NCI-H524 treated with DMSO at 0.1 percent for 48 hours (cell line): ENCODE measurements at places on chromosomes 1 and 21.

GRCh38 chr1:41851589-41851988 lies 67.1 kb downstream of the HIVEP3 start:
- no peak for DNase-seq

DNA sequence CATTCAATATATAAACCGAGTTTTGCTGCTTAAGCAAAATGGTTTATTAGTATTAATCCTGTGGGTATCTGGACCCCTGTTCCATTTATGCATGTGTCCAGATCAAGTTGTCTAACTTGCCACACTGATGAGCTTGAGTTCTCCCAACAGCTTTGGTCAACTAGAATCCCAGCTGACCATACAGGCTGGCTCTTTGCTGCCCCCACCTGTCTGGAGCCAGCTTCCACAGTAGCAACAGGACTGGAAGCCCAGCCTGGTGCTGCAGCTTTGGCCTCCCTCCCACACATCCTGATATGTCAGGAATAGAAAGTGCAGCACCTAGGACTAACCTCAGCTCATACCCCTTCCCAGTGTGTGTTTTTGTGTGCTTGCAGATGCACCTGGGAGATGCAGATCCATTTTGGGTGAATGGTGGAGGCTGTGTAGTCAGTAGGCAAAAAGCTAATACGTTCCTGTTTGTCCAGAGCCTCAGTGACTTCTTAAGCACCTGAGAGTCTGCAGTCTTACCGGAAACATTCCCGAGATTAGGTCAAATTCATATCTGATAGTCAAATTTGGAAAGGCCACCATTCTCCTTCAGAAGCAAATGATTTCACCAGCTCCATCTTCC lies 40.9 kb upstream of the BEND5 start:
- DNase-seq = no peak

DNA sequence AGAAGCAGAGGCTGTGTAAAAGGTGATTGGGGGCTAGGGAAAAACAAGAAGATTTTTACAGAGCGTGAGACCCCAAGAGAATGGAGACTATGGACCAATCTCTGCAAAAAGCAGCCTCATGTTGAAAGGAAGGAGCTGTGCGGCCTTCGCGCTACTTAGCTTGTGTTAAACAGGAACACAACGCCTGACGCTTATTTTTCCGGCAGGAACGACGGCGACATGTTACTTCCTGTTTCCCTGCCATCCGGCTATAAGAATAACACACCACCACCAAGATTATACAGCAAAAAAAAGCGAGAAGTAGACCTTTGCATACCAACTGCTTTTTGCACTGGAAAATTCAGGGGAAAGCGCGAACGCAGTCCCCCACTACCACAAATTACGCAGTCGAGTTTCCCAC lies 272.7 kb downstream of the FAM72C start:
- DNase-seq = no peak

GRCh38 chr21:32331444-32332305 lies 33.0 kb downstream of the MRAP start:
- peak; percentile 20 for DNase-seq

DNA sequence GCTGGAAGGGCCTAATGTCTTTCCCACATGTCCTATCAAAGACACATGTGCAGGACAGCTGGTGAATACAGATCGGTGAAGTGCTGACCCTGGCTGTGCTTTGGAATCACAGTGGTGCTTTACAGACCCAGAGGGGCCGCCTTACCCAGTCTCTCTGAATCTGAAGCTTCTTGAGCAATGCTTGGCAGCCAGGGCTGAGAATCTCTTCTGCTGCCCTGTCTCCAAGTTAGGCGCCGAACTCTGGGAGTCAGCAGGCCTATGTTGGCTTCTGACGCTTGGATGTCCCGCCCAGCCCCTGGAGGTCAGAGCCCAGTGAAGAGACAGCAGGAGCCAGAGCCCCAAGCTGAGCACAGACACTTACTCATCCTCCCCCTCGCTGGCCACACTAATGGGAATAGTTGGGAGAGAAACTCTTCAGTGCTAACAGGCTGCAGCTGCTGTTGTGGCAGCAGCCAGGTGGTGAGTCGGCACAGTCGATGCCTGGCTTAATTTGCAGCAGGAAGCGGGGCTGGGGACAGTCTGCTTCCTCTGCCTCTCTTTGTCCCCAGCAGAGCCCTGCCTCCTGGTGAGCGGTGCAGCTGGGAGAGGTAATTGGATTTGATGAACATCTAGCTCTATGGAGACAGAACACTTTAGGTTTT lies 68.1 kb downstream of the URB2 start:
- peak; percentile 77 for DNase-seq

GRCh38 chr1:66925558-66925910 lies 744 bp downstream of the MIER1 start:
- DNase-seq = no peak

GRCh38 chr1:207672522-207673130 lies 27.7 kb downstream of the CR1L start:
- DNase-seq = no peak

DNA sequence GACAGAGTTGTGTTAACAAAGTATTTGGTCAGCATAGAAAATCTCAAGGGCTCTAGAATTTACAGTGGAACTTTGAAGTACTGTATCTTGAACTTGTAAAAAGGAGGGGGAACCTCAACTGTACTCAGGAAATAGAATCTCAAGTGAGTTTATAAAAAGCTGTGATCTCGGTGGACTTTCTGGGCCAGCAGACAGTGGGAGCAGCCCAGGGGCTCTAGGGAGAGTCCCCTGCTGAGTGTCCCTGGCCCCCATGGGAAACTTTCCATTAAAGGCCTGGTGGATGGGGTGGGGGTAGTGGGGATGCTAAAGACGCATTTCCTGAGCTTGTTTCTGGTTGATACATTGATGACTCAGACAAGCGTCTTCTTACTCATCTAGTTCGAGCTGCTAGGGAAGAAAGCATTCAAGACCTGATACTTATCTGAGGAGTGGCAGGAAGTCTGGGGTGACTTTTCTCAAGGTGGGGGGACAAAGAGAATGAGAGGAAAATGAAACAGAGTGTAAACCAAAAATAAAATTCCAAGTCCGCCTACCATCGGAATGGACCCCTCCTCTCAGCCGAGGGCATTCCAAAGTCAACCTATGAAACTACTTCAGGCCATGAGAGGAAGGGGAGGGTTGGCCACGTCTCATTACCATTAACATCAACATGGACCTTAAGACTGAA lies 65.5 kb downstream of the NID1 start:
- DNase-seq = no peak

GRCh38 chr1:207669528-207670009 lies 24.6 kb downstream of the CR1L start:
- DNase-seq = no peak

DNA sequence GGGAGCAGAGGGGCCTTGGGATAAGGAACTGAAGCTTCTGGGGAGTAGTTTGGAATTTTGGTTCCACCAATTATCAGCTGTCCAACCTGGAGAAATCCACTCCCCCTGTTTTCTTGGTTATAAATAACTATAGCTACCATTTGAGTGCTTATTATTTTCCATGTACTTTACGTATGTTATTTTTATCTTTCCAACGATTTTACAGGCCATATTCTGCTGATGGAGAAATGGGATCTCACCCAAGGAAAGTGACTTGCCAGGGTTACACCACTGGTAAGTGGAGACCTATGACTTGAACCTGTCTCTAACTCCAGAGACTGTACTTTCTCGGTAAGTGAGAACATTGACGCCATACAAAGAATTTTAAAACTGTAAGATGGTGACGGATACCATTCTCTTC lies 49.0 kb upstream of the CD34 start:
- DNase-seq = no peak

DNA sequence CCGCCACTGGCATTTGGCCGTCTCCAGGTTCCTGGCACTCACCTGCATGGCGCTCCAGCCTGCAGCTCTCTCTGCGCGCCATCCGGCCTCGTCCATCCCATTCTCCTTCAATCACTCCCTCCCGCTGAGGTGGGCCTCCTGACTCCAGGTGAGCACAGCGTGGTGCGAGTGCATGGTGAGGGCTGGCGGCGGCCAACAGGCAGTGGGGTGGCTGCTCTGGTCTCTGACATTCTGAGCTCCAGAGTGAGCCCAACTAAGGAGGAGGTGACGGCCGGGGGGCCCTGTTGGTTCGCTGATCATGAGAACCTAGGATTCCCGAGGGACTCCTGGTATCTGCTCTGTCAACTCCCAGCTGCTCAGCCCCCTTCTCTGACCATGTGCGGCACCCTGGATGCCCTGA lies 130.4 kb downstream of the AJAP1 start:
- no peak for DNase-seq

GRCh38 chr1:89737985-89738510 lies 82.8 kb upstream of the LRRC8D start:
- DNase-seq = no peak

DNA sequence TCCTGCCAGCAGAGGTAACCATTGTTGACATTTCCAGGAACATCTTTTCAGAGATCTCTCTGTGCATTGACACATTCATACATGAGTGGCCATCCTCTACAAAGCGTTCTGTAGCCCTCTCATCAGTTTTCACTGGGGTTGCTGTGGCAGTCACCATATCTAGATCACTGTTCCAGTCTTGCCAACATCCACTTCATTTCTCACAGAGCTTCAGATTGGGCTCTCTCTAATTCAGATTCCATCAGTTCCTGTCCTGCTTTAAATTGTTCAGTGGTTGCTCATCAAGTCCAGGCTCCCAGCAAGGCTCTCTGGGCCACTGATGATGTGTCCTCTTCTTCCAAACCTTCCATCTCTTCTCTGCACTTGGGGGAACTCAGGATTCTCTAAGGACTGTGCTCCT lies 173.7 kb downstream of the KCNJ6 start:
- no peak for DNase-seq

DNA sequence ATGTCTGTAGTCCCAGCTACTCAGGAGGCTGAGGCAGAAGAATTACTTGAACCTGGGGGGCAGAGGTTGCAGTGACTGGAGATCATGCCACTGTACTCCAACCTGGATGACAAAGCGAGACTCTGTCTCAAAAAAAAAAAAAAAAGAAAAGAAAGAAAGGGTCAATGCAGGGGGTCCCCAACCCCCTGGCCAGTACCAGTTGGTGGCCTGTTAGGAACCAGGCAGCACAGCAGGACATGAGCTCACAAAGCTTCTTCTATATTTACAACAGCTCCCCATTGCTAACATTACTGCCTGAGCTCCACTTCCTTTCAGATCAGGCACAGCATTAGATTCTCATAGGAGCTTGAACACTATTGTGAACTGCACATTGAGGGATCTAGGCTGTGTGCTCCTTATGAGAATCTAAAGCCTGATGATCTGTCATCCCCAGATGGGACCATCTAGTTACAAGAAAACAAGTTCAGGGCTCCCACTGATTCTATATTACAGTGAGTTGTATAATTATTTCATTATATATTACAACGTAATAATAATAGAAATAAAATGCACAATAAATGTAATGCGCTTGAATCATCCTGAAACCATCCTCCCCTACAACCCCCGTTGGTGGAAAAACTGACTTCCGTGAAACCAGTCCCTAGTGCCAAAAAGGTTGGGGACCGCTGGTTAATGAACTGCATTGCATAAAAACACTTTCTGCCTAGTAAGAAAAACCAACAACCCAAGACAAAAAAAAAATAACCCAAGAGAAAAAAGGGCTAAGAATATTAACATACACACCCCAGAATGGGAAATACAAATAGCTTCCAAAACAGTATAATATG lies 2.8 kb downstream of the ZBTB8OS start:
- no peak for DNase-seq

DNA sequence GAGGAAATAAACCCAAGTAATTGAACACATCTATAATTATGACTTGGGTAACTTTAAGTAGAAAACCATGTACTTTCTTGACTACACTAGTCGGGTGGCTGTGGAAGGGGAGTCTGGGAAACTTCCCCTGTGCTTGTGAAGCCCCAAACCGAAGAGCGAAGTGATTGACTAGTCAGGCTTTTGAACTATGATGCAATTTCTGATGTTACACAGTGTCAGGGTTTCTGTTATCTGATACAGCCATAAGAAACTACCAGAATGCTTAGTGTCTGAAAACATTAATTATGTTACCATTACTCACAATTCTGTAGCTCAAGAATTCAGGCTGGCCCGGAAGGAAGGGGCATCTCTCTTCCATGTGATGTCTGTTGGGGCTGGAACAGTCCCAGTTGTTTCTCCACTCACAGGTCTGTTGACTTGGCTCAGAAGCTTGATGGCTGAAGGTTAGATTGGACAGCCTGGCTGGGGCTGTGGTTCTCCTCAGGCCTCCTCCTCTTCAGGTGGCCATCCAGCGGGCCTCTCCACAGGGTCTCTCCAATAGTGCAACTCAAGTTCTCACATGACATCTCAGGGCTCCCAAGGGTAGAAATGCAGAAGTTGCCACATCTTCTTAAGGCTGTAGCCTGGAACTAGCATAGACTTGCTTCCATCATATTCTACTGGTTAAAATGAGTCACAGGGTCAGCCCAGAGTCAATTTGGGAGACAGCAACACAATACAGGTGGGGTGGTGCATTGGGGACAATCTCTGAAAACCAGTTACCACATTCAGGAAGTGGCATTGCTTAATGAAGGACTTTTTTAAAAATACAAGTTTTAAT lies 8.3 kb upstream of the C8B start:
- no peak for DNase-seq

GRCh38 chr1:200909071-200909470 lies 14.4 kb downstream of the INAVA start:
- DNase-seq = no peak

- no peak for DNase-seq
Measured at GRCh38 chr1:183505454-183506089, 33.3 kb downstream of the SMG7 start.

DNA sequence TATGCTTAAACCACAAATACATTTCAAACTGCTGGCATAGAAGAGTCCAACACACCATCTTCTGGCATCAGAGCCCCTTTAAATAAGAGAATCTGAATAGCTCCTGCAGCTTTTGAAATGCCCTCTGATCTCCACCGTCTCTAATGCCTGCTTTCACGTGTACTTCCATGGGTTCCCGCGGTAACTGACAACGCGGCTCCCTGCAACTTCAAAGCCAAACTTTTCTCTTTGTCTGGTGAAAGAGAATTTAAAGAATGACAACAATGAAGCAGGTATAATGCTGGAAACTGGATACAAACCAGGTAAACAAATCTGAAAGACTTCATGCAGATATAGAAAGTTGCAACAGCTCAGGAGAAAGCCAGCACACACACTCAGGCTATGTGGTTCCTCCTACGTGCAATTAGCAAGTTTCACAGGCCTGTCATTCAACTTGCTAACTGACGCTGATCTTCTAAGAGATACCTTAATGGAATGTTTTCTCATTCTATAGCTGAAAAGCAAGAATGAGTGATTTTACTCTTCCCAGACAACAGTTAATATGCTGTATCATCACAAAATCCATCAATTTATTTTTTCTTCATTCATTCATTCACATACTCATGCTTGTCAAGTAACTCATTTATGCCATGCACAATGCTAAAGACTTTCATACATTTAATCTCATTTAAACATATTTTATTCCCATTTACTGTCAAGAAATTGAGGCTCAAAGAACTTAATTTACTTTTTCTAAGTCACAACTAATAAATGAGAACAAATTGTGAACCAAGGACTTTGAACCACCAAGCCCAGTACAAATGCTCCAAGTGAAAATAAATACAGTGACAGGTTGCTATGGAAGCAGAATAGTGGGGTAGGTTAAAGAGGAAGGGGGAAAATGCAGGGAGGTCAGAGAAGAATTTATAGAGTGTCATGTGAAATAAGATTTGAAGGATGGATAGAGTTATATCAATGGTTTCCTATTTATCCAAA lies 202.7 kb upstream of the SNX7 start:
- no peak for DNase-seq
